ENCODE measurements at places on chromosomes 4 and X. TPM values are rescaled to one million over a fixed set of nuclear protein-coding genes. Genes with fewer than 3 reads are reported as not detected.

DNA sequence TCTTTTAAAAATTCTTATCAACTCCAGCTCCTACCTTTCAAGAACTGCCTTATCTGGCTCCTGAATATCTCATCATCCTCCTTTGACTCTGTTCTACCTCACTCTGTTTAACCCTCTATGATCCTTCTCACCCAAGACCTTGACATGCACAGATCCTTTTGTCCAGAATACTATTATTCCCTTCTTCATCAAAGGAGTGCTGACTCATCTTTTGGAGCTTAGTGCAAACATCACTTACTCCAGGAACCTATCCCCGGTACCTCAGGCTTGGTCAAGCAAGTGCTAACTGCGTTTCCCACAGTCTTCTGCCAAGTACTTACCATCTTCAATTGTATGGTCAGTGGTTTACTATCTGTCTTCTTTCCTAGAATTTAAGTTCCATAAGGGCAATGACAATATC is 96.0 kb downstream of the PAPSS1 start:
- no peak for DNase-seq

- no peak for DNase-seq
These were observed 8.1 kb downstream of the ETDB start for GRCh38 chrX:135112096-135112729.

DNA sequence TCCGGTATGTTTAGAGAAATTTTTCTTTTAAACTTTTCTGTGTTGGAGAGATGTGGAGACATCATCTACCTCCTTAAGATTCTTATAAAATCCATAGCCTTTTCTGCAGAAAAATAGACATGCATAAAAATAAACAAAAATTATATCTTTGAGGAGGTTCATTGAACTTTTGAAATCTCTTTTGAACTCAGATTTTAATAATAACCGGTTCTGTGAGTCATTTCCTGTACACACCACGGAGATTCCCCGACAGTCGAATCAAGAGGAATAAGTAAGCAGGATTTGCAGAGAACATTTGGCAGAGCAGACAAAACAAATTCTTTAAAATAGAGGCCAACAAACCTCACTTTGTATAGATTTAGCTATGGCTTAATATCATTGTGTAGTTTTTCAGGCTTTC is 918.7 kb upstream of the POU3F4 start:
- DNase-seq, result no peak

DNA sequence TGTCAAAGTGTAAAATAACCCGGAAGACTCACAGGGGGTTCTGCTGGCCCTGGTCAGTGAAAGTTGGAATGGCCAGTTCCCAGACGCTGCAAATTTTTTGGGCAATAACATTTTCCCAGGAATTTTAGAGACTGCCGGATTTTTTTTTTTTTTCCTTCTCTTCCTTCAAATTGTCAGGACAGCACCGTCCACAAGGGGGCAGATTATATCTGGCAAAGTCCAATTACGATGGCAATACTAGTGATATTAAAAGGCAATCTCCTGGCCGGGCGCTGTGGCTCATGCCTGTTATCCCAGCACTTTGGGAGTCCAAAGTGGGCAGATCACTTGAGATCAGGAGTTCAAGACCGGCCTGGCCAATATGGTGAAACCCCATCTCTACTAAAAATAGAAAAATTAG is 20.5 kb downstream of the SLC25A5 start:
- no peak for DNase-seq

DNA sequence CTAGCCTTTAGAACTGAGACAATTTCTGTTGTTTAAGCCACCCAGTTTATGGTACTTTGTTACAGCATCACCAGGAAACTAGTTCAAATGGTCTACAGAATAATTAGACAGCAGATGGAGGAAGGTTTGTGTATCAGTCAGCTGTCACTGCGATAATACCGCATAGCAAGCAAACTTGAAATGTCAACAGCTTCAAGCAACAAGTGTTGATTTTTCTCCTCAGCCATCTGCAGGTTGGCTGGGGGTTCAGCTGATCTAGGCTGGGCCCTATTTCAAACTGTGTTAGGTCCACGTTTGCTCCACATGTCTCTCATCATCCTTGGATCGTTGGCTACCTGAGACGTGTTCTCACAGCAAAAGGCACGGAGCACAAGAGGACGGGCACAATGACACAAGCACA is 19.2 kb upstream of the PHEX start:
- DNase-seq, result no peak

The CEP135 gene
- 2.9 TPM for total RNA-seq

The PAGE5 gene
- total RNA-seq, result not detected

The TLR7 gene
- 0.76 TPM for total RNA-seq

The UXT gene
- total RNA-seq, result 105 TPM

The FAAH2 gene
- total RNA-seq, result 0.58 TPM

All from right cardiac atrium (tissue), 5 donors.